ENCODE measurements at places on chromosomes 5 and 9.

- DNase-seq, result no peak
Measured at GRCh38 chr9:86356871-86357866, 3.0 kb upstream of the TUT7 start.

- DNase-seq, result no peak
Measured at GRCh38 chr5:135119481-135119880, 85.5 kb upstream of the PITX1 start.

- no peak for DNase-seq
Measured at GRCh38 chr5:135993880-135994636, 34.7 kb upstream of the TGFBI start.

DNA sequence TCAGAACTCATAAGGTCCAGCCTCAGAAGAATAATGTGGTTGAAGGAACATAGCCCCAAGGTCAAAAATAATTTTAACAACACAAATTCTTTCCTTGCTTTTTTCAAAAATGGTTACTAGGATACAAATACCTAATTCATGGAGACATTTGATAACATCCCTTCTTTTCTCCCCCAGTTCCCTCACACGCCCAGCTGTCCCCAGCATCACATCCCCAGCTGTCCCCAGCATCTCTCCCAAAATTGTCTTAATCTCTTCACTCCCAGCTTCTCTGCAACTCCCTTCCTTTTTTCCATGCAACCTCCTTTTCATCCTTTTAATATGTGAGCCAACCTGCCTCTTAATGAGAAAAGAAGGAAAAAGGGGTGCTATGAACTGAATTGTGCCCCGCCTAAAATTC lies 77.8 kb downstream of the FSTL4 start:
- DNase-seq, result no peak

- DNase-seq, result no peak
Measured at GRCh38 chr5:73384861-73385260, 63.7 kb downstream of the FOXD1 start.

GRCh38 chr5:140113180-140113698 lies 670 bp upstream of the PURA start:
- DNase-seq, result peak; percentile 27

DNA sequence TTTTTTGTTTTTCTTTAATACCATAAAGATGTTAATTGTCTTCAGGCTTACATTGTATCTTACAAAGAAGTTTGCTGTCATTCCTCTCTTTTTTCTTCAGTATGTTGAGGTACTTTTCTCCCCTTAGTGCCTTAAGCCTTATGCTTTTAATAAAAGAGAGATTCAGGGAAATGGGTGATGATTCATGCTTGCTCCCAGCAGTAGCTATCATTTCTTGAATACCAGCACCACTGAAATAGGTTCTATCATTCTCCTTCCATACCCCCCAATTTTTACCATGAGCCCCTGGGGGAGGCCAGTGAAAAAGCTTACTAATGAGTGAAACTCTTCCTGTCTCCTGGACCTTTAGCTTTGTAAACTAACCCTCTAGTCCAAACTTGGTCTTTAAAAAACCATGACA lies 165.0 kb downstream of the FBXL7 start:
- no peak for DNase-seq

- no peak for DNase-seq
Measured at GRCh38 chr5:170903075-170903474, 41.3 kb downstream of the RANBP17 start.

DNA sequence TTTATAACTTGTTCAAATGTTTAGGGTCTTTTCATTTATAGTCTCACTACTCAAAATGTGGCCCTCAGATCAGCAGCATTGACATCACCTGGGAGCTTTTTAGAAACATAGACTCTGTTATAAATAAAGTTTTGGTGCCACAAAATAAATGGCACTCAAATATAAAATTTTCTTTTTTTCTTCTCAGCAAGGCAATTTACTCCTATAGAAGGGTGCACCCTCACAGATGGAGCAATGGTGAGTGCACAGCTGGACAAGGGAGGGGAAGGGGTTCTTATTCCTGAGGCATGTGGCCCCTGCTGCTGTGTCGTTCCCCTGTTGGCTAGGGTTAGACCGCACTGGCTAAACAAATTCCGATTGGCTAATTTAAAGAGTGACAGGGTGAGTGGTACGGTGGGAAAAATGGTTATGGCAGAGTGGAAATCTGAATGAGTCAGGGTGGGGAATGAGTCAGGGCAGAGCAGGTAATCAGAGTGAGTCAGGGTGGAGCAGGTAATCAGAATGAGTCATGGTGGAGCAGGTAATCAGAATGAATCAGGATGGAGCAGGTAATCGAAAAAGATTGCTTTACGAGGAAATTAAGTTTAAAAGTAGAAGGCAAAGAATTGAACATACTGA lies 31.8 kb upstream of the C7 start:
- DNase-seq, result no peak

DNA sequence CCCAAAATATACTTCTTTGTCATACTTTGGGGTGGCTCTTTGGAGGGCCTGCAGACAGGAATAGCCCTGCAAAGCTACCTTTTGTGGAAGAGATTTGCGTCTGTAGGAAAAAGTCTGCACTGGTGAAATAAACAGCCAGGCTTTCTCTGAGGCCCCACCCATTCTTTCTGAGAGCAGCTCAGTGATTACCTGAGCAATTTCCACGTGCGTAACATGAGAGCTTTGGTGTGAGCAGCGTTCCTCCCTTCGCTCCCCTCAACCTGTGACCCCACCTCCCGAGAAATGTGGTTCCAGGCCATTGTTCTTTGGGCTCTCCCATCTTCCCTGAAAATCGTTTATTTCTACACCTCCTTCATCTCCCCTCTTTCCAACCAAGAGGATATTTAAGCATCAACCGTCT lies 23.8 kb upstream of the FBP1 start:
- DNase-seq, result no peak

DNA sequence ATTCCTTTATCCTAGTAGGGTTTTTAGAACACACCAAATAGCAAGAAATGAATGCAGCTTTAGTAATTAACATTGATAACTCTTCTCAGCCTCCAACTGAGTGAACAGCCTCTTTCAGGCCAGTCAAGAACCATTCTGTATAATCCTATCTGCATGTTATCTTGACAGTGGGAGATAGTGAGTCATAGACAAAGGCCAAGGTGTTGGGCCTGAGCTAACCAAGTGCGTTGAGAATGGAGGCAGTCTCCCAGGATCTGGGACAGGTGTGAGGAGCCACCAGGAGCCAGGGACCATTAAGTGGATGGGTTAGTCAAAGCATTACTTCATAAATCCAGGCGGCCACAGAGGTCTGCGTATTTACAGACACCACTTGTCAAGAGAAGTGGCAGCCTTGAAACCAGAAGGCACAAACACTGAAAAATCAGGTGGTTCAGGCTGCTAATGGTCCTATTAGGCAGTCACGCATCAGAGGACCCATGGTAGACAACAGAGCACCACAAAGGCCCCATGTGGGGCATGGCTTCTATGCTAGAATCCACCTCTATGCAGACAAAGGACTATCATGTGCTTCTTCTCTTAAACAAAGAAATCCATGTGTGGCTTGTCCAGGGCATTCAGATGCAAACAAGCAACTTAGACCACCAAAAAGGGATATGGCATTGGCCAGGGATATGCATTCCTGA lies 409.7 kb upstream of the PIK3R1 start:
- DNase-seq, result no peak

DNA sequence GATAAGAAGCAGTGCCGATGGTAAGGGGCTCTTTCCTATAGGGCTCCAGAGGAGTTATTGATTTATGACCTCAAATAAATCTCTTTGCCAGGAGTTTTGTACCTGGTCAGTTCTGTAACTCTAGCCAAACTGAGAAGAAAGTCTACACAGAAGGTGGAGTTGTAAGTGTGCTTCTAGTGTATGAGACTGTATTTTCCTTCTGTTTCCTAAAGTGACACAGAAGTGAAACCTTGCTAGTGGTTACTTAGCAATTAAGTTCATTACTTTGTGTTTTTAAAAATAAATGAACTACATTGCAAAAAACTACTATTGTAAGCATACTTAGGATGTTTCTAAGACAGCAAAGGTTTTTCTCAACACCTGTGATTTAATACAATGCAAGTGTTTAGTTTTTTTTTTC lies 48.7 kb upstream of the ACTBL2 start:
- DNase-seq, result no peak

Data from hematopoietic multipotent progenitor cell treated with erythropoietin and hydrocortisone succinate and interleukin-3 and kit ligand, for 6 days (in vitro differentiated cells).